Effector memory CD8-positive, alpha-beta T cell (primary cell): ENCODE measurements at places on chromosomes 5 and 9.

GRCh38 chr5:143016777-143017516, 246.8 kb downstream of the ARHGAP26 start:
- DNase-seq = peak; percentile 32

- DNase-seq = no peak
Observed at GRCh38 chr9:71683598-71684235, 84.6 kb downstream of the CEMIP2 start.

GRCh38 chr9:131289301-131290035, at the start of gene PLPP7:
PLPP7 (plus strand) TSS chr9:131289723; CDS start chr9:131289998, 275 bp downstream.
- DNase-seq = no peak

DNA sequence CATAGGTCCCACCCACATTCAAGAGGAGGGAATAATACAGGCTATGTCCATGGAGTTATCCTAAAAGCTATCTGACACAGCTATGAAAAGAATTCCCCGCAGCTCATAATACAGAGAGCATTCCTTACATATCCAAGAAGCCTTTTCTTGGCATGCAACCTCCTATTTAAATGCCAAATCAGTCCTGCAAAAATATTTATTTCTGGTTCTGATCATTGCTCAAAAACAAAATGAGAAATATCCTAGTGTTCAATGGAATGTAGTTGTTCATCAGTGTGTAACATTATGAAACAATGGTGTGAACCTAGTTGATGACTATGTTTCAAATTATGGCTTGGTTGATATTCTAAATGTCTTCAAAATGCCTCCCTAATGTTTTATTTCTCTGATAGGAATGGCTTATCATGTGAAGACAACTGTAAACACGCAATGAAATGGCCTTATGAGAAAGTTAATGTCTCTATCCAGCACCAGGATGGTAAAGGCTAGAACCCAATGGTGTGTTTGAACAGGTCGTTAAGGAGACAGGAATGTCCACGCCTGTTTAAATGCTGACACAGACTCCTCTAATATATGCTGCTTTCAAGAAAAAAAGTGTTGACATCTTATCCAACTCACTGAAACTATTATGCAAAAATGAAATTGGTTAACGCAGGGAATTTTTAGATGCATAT, 126.7 kb upstream of the CDH6 start:
- DNase-seq = no peak

DNA sequence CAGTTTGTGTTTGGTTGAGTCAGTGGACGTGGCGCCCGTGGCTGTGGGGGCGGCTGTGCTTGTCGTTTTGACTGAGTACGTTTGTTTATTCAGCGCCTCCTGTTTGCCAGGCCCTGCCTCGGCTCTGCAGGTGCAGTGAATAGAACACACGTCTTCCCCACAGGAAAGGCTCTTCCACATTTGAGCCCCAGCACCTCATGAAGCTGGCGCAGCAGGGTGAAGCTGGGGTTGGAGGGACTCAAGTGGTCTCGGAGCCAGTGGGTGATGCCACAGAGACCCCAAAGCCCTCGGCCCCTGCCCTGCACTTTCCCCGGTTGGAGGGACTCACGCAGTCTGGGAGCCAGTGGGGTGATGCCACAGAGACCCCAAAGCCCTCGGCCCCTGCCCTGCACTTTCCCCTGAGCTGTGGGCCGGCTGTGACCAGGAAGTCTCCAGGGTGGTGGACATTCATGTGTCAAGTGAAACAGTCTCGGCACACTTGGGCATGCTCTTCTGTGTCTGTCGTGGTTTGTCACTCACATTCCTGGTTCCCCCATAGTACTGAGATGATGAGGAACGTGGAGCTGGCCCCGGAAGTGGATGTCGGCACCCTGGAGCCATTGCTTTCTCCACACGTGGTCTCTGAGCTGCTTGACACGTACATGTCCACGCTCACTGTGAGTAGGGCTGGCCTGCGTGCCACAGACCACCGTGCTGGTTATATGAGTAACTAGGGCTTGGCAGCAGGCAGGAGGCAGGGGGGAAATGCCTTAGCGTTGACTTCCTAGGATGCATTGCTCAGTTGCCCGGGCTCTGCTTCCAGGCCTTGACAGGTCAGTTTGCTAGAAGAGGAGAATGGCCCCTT, 13.6 kb downstream of the EXOC3 start:
- DNase-seq = no peak

DNA sequence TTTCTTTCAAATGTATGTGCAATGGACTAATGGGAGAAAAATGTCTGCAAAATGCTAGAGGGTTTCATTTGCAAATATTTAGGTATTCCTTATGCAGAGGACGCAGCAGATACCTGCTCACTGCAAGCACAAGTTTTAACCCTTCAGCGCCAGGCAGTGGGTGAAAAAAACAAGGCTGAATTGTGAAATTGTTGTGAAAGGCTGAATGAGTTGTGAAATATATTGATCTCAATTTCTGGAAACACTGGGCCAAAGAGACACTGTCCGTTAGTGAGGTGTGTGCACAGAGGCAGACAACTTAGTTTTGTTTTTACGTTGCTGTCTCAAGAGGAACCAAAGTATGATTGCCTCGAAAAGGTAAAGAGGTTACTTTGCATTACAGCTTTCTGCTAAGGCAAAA, 18.8 kb downstream of the FUBP3 start:
- DNase-seq = no peak
